Femur (tissue), 1 donor: ENCODE measurements at places on chromosomes 7 and 10.
A peak's percentile ranks its signal among the peaks of the same experiment; 100 is the strongest.

DNA sequence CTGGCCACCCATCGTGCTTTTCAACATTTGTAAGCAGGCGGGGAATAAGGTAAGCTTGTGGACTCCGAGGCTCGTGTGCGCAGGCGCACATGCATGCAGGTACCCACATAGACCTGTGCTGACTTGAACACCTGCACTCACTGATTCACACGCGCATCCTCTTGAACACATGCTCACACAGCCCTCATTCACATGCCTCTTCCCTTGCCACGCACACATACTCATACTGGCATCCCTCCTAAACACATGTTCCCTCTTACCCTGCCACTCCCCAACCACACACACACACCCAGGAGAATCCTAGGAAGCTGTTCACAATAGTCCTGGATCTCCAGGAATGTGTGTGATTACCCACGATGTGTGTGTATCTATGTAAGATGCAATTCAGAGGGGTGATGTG lies 44.1 kb upstream of the LBX1 start:
- no peak for DNase-seq

DNA sequence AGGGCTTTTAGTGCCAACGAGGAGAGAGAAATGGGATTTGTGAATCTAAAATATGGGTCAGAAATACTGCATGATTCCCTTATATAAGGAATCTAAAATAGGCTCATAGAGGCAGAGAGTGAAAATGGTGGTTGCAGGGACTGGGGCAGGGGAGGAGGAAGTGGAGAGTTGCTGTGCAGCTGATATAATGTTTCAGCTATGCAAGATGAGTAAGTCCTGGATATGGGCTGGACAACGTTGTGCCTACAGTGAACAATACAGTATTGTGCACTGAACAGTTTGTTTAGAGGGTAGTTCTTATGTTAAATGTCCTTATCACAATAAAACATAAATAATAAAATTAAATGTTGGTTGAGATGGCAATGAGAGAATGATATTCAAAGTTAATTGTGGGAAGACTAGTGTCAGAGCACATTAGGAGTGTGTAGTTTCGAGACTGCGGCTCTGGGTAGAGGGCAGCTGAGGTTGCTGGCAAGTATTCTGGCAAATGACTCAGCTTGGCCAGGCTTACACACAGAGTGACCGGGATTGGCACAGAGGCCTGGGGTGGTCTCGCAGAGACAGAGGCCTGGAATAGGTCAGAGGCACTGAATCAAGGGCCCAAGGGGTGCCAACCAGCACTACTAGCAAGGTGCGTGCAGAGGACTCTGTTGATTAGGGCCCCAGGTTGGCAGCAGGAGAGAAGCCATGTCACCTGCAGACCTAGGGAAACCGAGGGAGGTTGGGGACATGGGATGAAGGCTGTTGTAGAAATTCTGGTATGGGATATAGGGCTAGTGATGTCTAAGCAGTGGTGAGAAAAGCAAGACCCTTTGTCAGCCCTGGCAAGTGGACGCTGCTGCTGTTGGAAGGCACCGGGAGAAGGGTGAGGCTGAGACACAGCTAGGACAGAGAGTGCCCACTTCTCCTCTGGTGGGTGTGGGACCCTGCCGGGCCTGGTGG lies 2.8 kb upstream of the DEPP1 start:
- DNase-seq: peak; percentile 67

GRCh38 chr7:45211958-45212357 lies 54.4 kb downstream of the RAMP3 start:
- DNase-seq: no peak

- no peak for DNase-seq
These were observed 5.3 kb upstream of the GIMAP5 start for GRCh38 chr7:150731916-150732315.

- no peak for DNase-seq
These were observed 8.8 kb downstream of the MXI1 start for GRCh38 chr10:110216240-110216639.

GRCh38 chr7:130884437-130885417 lies 150.7 kb upstream of the KLF14 start:
- DNase-seq: no peak

- no peak for DNase-seq
These were observed at the start of gene MYL7 for GRCh38 chr7:44141221-44141850. Gene MYL7, minus strand, starts transcription at chr7:44141332. Its CDS starts 27 bp downstream, at chr7:44141305.

DNA sequence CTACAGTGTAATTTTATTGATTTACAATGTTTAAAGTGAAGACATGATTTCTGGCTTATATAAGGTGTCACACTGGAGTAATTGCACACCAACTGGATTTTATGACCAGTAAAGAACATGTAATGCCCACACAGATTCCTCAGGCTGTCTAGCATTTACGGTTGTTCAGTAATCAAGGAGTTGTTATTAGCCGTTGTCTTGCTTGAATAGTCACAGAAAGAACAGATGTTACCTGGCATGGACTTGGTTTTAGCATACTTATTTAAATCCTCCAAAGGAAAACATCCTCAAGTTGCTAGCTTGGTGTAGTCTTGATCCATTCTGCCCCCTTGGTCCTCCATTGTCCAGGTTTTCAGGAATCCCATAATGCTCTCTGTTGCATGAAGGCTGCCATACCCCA lies 65.8 kb downstream of the POU6F2 start:
- no peak for DNase-seq

DNA sequence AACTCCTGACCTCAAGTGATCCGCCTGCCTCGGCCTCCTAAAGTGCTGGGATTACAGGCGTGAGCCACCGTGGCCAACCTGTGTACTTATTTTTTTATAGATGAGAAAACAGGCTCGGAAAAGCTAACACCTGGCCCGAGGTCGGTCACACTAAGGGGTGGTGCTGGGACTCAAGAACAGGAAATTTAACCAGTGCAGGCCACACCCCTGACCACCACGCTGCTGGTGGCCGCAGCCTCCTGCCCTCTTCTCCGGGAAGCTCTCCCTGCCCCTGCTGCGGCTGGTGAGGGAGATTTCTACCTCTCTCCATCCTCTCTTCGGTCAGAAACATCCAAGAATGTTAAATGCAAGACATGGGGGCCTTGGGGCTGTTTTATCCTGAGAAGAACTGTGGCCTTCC lies 63.2 kb downstream of the TNRC18 start:
- no peak for DNase-seq

DNA sequence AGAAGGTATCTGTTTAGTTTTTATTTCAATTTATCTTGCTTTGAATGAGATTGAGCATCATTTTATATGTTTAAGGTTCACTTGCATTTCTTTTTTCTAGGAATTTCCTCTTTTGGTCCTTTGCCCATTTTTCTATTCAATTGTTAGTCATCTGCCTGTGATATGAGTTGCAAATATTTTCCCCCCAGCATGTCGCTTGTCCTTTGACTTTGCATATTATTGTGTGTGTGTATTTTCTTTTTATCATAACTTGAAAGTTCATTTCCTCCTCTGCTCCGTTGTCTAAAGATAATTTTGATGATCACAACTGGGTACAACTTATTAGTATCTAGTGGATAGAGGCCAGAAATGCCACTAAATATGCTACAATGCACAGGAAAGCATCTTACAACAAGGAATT lies 132.7 kb upstream of the MDFIC start:
- no peak for DNase-seq

- DNase-seq: no peak
These were observed 2.7 kb upstream of the TASOR2 start for GRCh38 chr10:5681930-5682329.

- DNase-seq: no peak
These were observed 33.1 kb upstream of the MKLN1 start for GRCh38 chr7:131294553-131294952.

DNA sequence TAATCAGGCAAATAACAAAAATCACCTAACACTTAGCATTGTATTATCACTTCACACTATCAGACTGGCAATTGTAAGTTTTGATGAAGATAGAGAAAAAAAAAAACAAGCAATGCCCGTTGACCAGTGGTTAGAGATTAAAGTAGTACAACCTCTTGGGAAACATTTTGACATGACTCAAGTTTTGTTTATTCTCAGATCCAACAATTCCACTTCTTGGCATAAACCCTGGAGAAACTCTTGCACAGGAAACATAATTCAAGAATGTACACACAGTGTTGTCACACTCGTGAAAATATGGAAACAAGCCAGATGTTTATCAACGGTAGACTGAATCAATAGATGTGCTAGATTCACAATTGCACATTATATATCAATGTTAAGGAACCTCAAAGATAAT lies 37.2 kb downstream of the FRMD4A start:
- DNase-seq: no peak

GRCh38 chr10:85610381-85611092 lies 756.1 kb downstream of the GRID1 start:
- DNase-seq: no peak

DNA sequence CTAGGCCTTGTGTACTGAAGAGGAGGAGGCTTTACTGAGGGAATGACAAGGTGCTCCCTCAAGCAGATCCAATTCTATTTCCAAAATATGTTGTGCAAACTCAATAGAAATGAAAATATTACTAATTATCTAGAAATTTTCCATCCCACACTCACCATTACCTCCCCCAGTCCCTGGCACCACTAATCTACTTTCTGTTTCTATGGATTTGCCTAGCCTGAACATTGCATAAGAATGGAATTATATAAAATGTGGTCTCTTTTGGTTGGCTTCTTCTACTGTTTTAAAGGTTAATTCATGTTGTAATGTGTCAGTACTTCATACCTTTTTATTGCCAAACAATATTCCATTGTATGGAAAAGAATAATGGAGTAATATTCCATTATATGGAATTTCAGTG lies 18.7 kb upstream of the NUB1 start:
- DNase-seq: no peak

DNA sequence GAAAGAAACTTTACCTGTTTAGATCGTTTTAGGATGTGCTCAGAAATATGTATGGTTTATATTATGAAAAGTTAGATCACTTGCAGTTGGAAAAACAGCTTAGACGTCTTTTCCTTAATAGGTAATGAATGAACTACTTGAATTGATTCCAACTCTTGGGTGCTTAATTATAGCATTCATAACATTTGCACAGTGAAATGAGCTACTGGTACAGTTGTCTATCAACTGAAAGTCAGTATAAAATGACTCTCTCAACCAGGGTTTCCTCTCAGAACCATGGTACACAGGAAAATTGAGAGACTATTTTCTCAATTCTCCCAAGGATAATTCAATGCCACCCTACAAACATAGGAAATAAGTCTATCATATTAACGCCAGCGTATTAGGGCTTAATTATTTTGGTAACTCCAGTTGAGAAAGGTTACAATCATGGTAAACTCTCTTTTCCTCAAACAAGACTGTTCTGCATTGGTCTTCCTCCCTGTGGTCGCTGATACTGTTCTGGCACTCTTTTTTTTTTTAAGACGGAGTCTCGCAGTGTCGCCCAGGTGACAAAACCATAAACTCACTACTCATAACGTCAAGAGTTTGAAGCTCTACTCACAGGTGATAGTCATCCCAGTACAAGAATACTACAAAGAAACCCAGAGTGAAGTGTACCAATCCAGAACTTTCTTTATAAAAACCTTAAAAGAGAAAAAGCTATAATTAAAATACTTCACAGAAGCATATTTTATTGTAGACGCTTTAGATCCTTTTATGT lies 2.0 kb downstream of the ANLN start:
- no peak for DNase-seq

DNA sequence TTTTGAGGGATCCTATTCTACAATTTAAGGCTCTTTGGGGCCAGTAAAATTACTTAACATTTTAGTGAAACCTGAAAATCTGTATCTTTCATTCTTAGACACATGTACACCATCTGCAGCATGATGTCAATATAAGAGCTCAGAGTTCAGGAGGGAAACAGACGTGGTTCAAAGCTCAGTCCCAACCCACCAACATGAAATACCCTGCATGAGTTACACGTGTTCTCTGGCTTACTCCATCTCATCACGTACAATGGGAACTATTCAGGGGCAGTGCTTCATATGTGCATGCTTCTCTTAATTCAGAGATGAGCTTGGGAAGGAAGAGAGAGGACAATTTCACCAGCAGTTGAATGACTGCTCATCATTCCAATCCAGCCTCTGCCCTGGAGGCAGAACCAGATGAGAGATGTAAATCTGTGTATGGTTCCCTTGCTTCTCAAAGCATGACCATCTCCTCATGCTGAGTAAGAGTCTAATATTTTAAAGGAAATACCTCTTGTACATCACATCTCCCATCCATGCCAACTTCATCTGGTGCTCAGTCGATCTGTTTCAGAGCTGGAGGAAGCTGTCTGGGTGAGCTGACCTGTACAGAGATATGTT lies 29.0 kb upstream of the ADAM12 start:
- no peak for DNase-seq

GRCh38 chr7:27943241-27943640 lies 203.3 kb downstream of the TAX1BP1 start:
- DNase-seq: no peak

GRCh38 chr10:124152139-124153022 lies 59.0 kb upstream of the CHST15 start:
- DNase-seq: peak; percentile 77

DNA sequence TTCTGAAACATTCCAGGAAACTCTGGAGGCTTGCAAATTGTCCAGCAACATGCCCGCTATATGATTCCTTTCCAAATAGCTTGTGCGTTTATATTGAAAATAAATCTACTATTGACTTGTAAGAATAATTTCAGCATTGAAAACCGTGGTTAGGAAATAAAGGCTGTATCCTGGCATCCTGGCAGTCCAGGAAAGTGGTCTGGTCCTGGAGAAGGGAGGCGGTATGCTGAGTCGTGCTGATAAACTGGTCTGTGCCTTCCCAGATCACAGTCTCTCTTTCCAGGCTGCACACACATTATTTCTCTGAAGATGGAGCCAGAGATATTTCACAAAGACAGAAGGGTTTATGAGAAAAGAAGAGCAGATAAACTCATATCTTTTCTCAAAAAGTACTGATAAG lies 350.1 kb upstream of the COBL start:
- DNase-seq: no peak

DNA sequence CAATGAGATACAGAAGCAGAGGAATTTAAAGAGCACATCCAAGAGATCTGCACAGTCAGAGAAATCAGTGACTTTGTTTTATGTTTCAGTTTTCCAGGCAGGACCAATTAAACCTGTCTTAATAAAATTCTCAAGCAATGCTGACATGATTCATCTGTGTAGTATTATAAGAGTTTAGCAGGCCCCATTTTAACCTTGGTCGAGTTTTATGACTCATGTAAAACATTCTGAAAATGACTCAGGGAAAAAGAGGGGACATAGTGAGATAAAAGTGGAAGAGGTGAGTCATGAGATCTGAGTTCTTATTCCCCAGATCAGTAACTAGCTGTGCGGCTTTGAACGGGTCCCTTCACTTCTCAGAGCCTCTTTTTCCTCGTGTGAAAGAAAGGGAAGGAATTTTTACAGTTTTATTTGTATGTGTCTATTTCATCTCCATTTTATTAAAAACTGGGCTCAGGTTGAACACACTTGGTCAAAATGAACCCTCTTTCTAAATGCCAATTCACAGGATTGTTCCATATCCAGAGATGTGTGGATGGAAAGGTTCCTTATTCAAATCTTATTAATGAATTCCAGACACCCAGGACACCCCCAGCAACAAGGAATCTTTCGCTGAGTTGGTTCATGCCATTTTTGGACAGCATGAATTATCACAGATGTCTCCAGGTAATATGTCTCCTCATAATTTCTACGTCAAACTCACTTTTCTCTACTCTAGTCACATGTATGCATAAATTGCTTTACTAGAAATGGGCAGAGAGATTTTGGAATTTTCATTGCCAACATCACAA lies 143.2 kb downstream of the JAZF1 start:
- DNase-seq: no peak

GRCh38 chr7:73933091-73933490 lies 72.1 kb downstream of the TMEM270 start:
- no peak for DNase-seq
